Colonic mucosa (tissue), 4 donors: ENCODE measurements at places on chromosomes 5 and 9.
A peak's percentile ranks its signal among the peaks of the same experiment; 100 is the strongest.

DNA sequence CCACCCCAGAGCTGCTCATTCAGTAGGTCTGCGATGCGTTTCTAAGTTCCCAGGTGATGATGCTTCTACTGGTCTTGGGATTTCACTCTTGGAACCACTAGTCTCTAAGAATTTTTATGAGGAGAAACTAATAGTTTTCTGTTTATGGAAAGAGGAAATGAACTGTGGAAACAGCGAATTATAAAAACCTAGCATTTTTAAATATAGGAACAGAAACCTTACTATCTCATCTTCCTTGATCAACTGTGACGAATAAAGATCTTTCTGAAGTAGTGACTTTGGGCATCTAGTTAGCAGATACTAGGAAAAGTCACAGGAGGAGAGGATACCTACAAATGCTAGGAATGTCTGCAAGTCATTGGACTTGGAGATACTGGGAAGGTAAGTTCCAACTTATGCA is 376.8 kb upstream of the RFX3 start:
- DNase-seq = no peak
- peaks cover 3% of the 10 kb centered on the region for H3K4me1 ChIP-seq
- H3K4me3 ChIP-seq = no peak overlapping the region
- H3K27ac ChIP-seq = no peak overlapping the region
- no peaks in the 10 kb centered on the region for H3K36me3 ChIP-seq

GRCh38 chr9:71986900-71987299 is 73.5 kb downstream of the C9orf57 start:
- H3K27me3 ChIP-seq = no peaks in the 10 kb centered on the region
- H3K27ac ChIP-seq = no peak overlapping the region
- no peak overlapping the region for H3K4me3 ChIP-seq
- H3K36me3 ChIP-seq = no peaks in the 10 kb centered on the region
- no peak for DNase-seq
- peaks cover 4% of the 10 kb centered on the region for H3K4me1 ChIP-seq

- no peak within 1 kb of the TSS for H3K27ac ChIP-seq
- no peak for DNase-seq
- H3K36me3 ChIP-seq = no peaks in the 10 kb centered on the region
- H3K27me3 ChIP-seq = no peaks in the 10 kb centered on the region
These were observed at the start of gene FOXI1 for GRCh38 chr5:170105642-170106611. TSS of gene FOXI1 (plus strand) at chr5:170105897. CDS start at chr5:170105958, 61 bp downstream.

GRCh38 chr9:131546336-131547084 is 1.2 kb downstream of the PRRT1B start:
- H3K36me3 ChIP-seq = no peaks in the 10 kb centered on the region
- DNase-seq = peak; percentile 35
- peaks cover 14% of the 10 kb centered on the region for H3K27me3 ChIP-seq
- peak overlapping the region; percentile 30 for H3K4me3 ChIP-seq
- peaks cover 6% of the 10 kb centered on the region for H3K4me1 ChIP-seq

- DNase-seq = peak; percentile 52
- H3K36me3 ChIP-seq = no peaks in the 10 kb centered on the region
- no peaks in the 10 kb centered on the region for H3K4me1 ChIP-seq
- H3K27ac ChIP-seq = peak overlapping the region; percentile 48
- H3K4me3 ChIP-seq = peak overlapping the region; percentile 62
These were observed 626 bp upstream of the FST start for GRCh38 chr5:53479590-53480415.

DNA sequence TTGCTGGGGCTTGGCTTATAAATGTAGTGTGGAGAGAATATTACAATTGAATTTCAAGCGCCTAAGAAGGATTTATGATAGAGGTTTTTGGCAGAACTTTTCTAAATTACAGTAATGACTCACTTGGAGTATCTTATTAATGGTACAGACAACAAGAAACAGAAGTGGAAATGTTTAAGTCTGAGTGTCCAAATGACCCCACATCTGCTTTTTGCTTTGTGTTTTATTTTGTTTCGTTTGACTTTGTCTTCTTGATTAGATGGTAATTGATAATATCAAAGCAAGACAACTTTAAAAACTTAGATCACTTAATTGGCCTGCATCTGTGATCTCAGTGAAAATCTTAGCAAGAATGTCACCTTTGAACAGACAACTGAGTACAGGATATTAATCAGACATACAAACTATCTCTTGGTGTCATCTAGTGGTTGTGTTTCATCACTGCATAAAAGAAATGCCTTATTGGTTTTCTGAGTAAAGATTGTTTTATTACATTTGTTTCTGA is 577.4 kb downstream of the ISL1 start:
- H3K4me3 ChIP-seq = no peak overlapping the region
- no peak for DNase-seq
- H3K27ac ChIP-seq = no peak overlapping the region
- no peaks in the 10 kb centered on the region for H3K4me1 ChIP-seq
- H3K27me3 ChIP-seq = no peaks in the 10 kb centered on the region
- H3K36me3 ChIP-seq = no peaks in the 10 kb centered on the region

DNA sequence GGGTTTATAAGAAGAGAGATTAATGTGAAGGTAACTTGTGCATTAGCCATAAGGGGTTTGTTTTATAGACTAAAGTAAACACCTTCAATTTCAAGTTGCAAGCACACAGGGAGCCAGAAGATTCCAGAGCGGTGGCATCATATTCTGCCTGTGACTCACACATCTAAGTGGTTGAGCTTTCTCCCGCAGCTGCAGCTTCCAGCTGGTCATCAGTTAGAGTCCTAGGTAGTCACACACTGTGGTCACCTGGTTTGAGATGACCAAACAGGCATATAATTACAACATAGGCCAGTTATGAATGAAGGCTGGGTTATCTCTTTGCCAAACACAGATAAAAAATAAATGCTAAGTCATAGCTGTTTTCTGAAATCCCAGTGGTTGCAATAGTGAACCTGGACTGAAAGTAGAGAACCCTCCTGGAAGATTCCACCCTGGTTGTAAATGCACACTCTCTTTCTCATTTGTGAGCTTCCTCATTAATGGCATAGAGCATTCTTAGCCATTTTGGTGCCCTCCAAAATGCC is 171.3 kb downstream of the GDNF start:
- DNase-seq = peak; percentile 32
- no peaks in the 10 kb centered on the region for H3K27me3 ChIP-seq
- H3K4me3 ChIP-seq = no peak overlapping the region
- no peaks in the 10 kb centered on the region for H3K36me3 ChIP-seq
- no peak overlapping the region for H3K27ac ChIP-seq
- no peaks in the 10 kb centered on the region for H3K4me1 ChIP-seq

DNA sequence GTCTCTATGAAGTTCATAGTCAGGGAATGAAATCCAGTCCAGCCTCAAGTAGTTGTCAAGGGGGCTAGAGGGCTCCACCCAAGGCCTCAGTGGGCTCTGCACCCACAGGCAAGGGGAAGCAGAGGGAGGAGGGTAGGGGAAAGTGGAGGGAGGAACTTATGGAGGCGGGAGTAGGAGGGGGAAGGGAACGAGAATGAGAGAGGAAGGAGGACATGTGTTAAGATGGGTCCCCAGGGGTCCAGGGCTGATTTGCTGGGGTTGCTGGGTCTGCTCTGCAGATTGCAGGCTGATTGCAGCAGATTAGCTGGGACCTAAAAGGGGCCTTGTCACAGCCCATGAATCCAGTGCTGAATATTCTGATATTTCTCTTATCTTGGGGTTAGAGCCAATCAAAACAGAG is 166.9 kb upstream of the IL12B start:
- no peak overlapping the region for H3K27ac ChIP-seq
- no peak overlapping the region for H3K4me3 ChIP-seq

DNA sequence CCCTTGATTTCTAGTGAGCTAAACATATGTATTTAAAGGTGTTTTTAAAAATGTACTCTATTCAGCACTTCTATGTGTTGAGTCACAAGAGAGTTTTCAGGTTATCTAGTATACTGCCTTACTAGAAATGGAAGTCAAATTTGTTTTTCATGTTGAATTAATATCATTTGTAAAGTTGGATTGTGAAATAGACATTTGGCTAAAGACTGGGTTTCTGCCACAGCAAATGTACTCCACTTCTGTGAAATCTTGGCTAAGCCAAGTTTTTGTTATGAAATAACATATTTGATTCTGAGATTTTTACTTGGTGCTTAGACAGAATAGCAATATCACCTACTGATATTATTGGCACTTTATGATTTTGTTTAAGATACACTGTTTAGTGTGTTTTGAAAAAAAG is 106.0 kb downstream of the CWC27 start:
- H3K4me3 ChIP-seq = no peak overlapping the region
- H3K27me3 ChIP-seq = no peaks in the 10 kb centered on the region
- DNase-seq = no peak
- H3K27ac ChIP-seq = no peak overlapping the region

DNA sequence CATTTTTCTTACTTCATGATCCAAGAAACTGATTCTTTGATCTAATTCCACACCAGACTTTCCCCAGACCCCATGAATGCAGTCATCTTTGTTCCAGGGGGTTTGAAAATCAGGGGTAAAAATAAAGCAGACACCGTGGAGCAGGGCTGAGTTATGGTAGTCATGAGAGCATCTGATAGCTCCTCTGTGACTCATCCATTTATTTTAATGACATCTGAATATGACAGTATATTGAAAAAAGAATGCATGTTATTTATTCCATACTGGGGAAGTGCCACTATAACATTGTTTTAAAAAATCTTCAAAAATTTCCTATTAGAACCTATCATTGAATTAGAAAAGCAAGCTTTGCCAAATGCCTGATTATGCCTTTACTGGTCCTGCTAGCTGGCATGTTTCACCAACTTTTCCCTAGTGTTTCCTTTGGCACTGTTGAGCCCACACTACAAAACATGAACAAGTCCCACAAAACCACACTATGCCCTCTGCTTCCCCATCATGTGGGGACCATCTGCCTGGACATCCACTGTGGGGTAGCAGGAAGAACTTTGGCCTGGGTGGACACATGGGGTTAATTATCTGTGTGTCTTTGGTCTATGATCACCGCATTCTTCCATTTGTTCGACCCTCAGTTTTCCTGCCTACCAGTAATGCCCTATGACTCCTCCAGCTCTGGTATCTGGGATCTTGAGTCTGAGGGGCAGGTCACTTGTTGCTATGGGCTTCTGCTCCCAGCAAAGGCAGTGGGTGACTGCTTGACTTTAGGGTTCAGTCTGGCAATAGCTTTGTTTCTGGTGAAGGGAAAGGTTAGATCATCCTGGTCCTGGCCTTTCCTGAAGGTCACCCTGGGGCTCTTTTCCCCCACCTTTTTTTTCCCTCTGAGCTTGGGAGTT is 82.7 kb upstream of the PANK3 start:
- no peaks in the 10 kb centered on the region for H3K36me3 ChIP-seq
- no peak for DNase-seq
- H3K4me3 ChIP-seq = no peak overlapping the region
- no peaks in the 10 kb centered on the region for H3K27me3 ChIP-seq
- H3K27ac ChIP-seq = no peak overlapping the region

- no peak for DNase-seq
- no peaks in the 10 kb centered on the region for H3K4me1 ChIP-seq
These were observed 19.7 kb downstream of the ADRA1B start for GRCh38 chr5:159935946-159936345.

GRCh38 chr9:124457887-124458431 is 7.7 kb downstream of the ADGRD2 start:
- peaks cover 6% of the 10 kb centered on the region for H3K27me3 ChIP-seq
- no peak overlapping the region for H3K27ac ChIP-seq
- H3K4me3 ChIP-seq = no peak overlapping the region
- no peaks in the 10 kb centered on the region for H3K36me3 ChIP-seq

DNA sequence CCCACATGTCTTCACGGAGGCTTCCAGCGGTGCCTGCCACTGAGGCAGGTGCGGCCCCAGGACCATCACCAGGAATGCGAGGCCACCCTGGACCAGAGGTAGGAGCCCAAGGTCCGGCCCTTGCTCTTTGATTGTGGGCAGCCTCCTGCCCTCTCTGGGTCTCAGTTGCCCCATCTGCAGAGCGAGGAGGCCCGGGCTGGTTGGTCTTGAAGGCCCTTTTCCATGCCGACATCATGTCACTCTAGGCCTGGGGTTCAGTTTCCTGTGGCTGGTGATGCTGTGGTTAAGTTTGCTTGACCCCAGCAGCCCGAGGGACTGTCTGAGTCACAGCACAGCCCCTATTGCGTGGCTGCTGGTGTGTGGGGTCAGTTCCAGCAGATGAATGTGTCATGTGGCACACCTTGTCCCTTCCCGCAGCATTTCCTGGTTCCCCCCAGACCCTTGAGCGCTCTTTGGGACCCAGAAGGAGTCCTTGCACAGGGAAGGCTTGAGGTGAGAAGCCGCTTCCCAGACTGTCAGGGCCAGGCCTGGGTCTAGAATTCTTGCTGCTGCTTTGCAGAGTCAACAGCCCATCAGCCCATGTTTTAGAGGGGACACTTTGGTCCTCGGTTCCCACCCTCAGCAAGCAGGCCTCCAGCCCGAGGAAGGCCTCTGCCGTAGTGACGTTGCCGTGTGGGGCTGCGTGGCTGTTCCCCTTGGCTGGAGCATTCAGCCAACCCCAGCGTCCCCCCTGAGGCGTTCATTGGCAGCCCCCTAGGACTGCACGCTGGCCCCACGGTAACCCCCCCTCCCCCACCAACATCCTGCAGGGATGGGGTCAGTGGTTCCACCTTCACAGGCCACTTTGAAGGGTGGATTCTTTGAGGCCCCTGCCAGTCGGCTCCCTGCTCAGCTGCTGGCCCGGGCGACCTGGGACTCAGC is 31.0 kb upstream of the HMCN2 start:
- H3K36me3 ChIP-seq = no peaks in the 10 kb centered on the region
- H3K27me3 ChIP-seq = no peaks in the 10 kb centered on the region
- H3K4me1 ChIP-seq = no peaks in the 10 kb centered on the region
- no peak overlapping the region for H3K27ac ChIP-seq
- no peak overlapping the region for H3K4me3 ChIP-seq
- DNase-seq = no peak

DNA sequence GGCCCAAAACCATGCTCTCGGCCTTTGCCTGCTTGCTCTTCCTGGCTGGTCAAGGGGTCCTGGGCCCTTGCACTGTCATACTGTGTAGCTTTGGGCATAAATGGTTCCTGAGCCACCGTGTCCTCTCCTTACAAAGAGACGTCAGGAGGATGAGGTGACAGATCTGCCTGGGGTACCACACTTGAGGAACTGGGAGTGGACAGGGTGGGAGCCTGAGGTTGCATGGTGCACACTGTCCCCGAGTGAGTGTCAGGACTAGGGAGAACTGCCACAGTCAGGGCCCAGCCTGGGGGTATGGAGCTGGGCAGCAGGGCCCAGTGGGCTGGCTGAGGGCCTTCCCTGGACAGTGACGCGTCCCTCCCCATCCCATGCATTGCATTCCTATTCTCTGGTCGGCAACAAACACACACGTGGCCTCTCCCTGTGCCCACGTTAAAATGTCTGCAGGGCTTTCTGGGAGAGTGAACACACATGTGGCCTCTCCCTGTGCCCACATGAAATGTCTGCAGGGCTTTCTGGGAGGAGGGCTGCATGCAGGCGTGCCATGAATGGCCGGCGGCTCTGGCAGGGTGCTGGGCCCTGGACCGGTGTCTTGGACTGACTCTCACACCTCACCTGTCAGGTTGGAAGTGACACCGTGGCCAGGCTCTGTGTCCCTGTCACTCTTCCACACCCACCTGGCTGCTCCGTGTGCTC is 122.1 kb upstream of the COL5A1 start:
- H3K4me1 ChIP-seq = no peaks in the 10 kb centered on the region
- H3K27ac ChIP-seq = no peak overlapping the region
- H3K27me3 ChIP-seq = no peaks in the 10 kb centered on the region
- no peaks in the 10 kb centered on the region for H3K36me3 ChIP-seq
